ENCODE measurements at places on chromosomes 6 and 20.

DNA sequence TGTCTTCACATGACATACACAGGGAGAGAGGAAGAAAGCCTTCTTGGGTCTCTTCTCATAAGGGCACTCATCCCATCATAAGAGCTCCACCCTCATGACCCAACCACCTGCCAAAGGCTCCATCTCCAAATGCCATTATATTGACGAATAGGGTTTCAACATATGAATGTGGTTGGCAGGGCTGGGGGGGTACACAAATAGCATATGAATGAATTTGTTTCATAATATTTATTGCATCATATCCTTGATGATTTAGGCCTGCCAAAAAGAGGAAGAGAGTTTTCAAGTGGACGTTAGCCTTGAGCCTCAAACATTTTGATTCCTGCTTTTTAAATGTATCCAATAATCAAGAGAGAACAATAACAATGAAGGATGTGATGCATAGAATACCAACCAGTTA is 26.2 kb upstream of the OPRM1 start:
- DNase-seq, result no peak

GRCh38 chr20:62778601-62779416 is 17.5 kb upstream of the MRGBP start:
- DNase-seq, result no peak

DNA sequence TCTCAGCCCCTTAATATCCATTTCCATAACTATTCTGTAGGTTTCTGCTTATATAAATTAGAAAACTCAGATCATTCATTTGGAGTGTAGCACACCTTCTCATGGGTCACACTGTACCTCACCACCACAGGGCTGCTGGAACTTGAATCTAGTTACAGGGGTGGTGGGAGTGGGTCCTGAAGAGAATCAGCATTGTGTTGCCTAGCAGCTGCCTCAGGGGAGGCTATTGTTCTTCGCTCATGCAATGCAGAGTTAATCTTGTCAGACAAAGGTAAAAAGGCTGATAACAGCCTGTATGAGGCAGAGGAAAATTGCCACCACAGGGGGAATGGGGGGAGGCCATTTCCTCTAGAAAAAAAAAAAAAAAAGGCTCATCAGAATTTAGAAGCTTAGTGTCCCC is 496.0 kb upstream of the ADGRB3 start:
- no peak for DNase-seq

GRCh38 chr6:252775-253535 is 39.3 kb upstream of the DUSP22 start:
- DNase-seq, result no peak

DNA sequence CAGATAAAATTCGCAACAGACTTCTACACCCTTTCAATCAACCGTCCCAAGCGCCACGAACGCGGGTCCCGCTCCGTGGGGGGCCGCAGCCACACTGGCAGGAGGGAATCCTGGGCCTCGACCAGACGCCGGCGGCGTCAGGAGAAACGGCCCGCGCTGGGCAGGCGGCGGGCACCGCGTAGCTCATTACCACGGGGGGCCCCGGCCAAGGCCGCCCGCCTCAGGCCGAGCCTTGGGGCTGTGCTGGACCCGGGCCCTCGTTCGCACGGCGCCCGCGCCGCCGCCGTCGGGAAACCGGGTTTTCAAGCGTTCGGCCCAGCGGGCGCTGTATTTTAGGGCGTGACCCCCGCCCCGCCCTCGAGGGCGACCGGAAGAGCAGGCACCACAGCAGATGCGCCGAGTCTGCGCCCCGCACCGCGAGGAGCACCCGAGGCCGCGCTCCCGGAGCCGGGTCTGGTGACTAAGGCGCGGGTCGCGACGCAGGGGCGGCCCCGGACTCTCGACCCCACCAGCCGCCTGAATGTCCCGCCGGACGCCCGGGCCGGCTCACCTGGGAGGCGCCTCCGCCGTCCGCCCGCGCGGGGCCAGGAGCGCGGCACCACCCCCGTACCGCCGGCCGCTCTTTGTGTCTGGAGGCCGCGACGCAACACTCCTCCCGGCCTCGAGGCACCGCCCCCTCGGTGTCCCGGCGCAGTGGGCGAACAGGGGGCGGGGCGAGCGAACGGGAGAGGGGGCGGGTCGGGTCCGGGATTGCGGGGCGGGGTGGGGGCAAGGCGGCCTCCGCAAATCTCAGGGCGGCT is at the start of gene NINL:
TSS of gene NINL (minus strand) at position 627 of the 800 bp plus-strand sequence. CDS start 58,944 bp downstream, outside the sequence.
- peak; percentile 16 for DNase-seq

GRCh38 chr6:144897441-144897921 is 612.3 kb downstream of the UTRN start:
- DNase-seq, result no peak

DNA sequence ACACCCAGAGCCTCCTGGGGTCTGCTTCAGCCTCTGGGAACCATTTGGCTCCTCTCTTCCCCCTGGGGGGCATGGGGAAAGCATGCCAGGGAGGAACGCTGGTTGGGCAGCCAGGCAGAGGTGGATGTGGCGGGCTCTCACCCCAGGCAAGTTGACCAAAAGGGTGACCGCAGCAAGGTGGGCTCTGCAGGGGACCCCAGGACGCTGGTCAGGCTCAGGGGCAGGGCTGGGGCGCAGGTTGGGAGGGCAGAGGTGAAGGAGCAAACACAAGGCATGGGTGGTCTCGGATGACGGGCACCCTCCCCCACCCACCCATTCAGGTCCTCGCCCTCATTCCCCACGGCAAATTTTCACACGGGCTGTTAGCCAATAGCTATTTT is 30.2 kb upstream of the MRGBP start:
- no peak for DNase-seq

DNA sequence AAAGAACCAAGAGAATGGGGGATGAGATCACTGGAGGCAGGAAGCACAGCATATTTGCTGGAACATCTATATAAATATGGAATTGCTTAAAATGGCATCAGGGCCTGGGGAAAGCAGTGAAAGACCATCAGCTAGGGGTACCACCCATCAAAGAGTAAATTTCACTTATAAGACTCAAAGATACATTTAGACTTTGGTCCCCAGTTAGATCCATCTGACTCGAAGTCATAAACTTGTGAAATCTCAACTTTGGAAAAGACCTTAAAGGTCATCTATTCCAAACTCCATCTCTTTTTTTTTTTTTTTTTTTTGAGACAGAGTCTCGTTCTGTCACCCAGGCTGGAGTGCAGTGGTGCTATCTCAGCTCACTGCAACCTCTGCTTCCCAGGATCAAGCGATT is 109.8 kb downstream of the UNC5CL start:
- no peak for DNase-seq

GRCh38 chr20:9985773-9986172 is 49.0 kb upstream of the ANKEF1 start:
- no peak for DNase-seq

- no peak for DNase-seq
Observed at GRCh38 chr6:170173335-170173881, 117.5 kb downstream of the DLL1 start.

DNA sequence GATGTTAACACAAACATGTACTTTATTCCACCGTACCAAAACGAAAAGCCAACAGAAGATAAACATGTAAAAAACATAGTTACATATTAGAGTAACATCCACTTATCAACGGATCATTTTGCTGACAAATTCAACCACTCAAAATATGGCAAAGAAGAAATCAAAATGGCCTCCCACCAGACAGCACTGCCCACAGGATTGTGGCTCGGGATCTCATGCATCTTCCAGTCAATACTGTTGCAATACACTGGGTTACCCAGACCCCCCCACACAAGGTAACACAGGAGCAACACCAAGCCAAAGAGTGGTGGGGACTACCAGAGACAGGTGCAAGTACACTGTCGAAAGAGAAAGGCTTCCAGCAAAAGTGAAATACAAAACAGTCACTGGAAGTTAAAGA is 57.9 kb upstream of the NHSL1 start:
- no peak for DNase-seq

- DNase-seq, result peak; percentile 53
Observed at GRCh38 chr20:43666376-43667328, at the start of gene MYBL2. Gene MYBL2, plus strand, starts transcription at chr20:43667114. Its CDS starts 170 bp downstream, at chr20:43667284.

DNA sequence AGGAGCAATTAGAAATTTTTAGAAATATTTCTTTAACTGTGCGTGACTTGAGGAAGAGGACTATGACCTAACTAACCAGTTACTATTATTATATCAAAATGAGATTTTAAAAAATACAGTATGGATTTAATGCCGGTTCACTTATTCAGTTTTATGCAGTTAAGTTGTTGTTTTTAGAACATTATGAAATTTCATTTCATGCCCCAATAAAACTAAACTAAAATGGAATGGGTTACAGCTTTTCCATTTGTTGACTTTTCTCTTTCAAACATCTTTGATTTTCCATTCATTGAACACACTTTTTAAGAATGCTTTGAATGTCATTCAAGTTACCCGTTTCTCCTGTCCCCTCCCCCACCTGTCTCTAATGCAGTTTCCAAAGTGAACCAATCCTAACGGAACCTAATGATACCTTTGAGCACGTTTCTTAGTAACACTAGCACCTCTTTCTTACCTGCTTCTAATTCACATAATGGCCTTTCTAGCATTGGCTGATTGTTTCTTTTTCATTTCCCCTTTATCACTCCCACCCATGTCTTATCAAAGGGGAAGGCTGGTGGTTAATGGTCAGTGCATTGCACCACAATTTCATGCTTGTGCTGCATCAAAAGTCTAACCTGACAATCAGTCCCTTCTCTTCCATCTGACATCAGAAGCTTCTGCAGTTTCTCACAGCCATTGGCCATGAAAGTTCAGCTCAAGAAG is 262.2 kb upstream of the TAB2 start:
- DNase-seq, result no peak

DNA sequence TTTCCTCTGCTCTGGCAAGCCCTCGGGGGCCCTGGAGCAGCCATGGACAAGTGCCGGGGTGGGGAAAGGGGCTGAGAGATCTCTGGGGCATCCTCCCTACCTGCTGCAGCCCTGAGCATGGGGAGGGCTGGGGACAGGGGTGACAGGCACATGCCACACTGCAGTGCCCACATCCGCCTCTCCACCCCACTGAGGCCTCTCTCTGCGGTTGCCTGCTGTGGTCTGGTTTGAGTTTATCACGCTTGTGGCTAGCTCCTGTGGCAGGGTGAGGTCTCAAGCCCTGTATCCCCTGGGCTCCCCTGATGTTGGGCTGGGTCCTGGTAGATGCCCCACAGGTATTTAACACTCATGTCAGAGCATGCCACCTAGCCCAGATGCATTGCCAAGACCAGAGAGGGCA is 52.9 kb upstream of the MLN start:
- peak; percentile 10 for DNase-seq

DNA sequence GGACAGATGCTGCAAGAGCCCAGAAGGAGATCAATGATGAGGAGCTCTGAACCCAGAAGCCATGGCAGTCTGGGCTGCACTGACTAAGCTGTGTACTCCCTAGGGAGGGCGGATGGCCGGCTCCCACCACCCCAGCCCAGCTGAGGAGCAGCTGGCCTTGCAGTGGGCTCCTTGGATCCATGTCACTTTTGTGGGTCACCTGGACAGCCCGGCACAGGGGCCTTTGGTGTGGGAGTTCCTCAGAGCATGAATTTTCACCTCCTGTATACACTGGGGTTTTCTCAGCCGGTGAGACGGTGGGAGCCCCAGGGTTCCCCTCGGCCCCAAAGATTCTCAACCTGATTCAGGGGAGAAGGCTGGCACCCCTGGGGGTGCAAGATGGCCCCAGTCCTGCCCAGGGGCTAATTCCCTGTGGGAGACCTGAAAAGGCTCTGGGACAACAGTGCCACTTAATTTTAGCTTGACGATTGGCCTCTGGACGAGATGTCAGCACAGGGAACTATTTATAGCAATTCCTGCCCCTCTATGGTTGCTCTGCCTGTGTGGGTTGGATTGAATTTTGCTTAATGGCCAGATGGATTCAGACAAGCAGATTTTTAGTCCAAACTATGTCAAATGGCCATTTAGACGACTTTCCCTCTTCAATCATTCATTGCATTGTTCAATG is 121.6 kb upstream of the PMEPA1 start:
- no peak for DNase-seq

DNA sequence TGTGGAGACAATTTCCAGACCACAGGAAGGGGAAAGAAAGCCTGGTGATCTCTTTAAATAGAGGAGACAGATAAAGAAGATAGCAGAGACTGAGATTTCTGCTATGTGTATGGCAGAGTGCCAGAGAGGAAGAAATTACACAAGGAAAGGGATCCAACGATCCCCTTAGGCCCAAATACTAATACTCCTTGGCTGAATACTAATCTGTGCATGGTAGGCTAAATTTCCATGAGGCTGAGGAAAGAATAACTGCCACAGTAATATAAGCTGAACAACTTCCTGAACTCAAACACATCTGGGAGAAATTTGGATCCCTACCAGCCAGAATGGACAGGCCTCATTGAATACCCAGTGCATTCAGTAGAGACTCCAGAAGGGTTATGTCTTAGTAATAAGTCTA is 83.3 kb upstream of the TNFAIP3 start:
- no peak for DNase-seq

DNA sequence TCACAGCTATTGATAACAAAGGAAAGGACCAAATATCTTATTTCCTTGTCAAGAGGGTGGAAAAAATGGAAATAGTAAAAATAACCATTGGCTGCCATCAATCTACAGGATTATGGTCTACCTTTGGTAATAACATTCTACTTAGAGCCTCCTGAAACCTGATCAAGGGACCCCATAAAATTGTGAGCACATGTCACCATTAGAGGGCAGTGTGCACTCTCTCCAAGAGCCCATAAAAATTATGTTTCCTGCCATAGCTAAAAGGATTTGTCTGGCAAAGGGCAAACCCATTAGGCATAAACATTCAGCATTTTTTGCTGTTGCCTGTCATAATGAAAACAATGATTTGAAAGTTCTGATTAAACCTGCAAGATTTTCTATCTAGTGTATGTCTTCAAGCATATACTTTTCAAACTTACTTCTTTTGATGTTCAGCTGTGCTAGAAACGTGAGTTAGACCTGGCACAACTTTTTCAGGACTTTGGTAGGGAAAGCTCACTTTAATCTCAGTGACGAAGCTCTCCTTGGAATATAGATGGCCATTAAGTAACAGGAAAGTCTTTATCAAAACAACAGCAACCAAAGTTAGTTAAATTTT is 120.7 kb upstream of the ZFP64 start:
- DNase-seq, result peak; percentile 8

DNA sequence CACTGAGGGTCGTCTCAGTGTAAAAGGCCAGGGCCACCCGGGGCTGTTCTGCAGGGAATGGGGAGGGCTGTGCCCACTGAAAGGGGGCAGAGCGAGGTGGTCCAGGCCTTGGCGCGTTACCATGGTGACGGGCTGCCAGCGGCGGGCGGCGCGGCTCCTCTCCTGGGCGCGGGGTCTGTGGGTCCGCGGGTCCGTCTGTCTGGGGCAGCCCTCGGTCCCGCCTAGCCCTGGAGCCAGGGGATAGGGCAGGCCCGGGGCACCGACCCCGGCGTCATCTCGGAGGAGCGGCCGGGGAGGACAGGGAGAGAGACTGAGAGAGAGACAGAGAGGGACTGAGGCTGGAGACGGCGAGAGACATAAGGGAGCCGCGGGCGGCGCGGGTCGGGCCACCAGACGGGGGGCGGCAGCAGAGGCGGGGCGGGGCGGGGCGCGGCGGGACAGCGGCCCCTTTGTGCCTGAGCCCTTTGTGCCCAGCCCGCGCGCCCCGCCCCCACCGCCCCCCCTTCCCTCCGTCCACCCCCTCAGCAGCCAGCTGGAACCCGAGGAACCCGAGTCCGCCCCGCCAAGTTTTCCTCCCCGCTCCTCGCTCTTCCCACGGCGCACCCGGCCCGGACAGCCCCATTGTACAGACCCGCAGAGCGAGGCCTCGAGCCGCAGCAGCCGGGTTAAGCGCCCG is at the start of gene KIAA1755:
TSS of gene KIAA1755 (minus strand) at position 358 of the 676 bp plus-strand sequence. CDS start at position 123, 235 bp downstream.
- no peak for DNase-seq

- DNase-seq, result no peak
Observed at GRCh38 chr6:128826606-128827005, 56.3 kb upstream of the LAMA2 start.
